ENCODE measurements at places on chromosomes 5 and 9. TPM values are rescaled to one million over a fixed set of nuclear protein-coding genes. Genes with fewer than 3 reads are reported as not detected.

DNA sequence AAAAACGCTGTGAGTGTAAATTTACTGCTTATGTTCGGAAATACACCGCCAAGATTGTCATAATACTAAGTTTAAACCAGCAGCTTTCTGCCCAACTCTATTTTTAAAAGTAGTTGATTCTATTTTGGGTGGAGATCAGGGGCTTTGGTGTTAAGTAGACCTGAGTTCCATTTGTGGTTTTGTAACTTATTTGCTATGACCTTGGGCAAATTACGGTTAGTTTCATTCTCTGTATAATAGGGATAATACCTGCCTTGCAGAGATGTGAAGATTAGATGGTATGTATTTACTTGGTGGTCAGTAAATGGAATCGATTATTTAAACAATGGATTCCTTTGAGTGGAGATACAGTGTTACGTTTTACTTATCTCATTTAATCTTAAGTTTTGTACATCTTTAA is 1.6 kb downstream of the RAD23B start:
- DNase-seq, result no peak

DNA sequence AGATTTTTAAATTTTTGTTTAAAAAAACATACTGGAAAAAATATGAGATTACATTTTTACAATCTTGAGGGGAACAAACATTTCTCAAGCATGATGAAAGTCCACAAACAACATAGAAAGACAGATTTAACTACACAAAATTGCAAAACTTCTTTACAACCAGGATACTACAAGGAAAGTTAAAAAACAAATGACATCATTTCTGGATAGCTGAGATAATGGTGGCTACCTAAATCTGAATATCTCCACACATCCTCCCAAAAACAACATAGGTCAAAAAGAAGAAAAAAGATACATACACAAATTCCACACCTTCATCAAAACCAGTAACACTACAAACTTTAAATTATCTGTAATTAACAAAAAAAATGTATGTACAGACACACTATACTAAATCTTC is 120.8 kb upstream of the TNPO1 start:
- DNase-seq, result no peak

DNA sequence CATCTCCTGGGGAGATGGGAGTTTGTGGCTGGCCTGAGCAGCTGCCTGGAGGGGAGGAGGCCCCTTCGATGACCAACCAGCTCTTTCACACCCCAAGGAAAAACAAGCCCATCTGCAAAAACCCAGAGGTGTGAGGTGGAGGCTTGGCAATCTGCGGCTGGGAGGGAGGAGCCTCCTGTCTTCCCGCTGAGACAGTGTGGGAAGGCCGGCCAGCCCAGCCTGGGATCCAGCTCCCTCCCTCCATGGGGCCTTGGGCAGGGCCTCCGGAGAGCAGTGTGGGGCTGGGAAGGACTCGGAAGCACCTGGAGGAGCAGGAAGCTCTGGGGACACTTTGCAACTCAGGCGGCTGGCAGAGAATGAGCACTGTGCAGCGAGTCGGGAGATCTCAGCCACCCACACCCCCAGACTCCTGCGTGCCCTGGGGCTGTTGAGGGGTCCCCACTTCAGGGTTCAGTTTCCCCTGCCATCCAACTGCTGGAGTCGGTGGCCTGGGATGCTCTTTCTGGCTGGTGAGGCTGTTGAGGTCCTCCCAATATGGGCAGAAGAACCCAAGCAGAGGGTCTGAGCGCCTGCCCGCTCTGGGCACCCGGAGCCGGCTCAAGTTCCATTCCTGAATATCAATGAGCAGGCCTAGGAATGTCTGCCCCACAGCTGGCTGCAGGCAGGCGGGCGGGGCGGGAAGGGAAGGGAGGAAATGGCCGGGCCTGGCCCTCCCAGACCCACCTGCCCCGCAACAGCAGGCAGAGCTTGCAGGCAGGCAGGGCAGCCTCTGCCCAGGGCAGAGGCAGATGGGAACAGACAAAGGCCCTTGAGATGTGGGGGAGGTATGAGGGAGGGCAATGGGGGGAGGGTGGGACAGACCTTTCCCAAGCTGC is 101.1 kb downstream of the FGF18 start:
- DNase-seq, result no peak

Gene RFX3
- polyA plus RNA-seq, result 3.7 TPM

- DNase-seq, result no peak
These were observed 500 bp downstream of the URM1 start for GRCh38 chr9:128371630-128372117.

Gene LCN1
- not detected for polyA plus RNA-seq

Gene GM2A
- polyA plus RNA-seq, result 18.4 TPM

Gene PCDHGB5
- polyA plus RNA-seq, result 12.5 TPM

DNA sequence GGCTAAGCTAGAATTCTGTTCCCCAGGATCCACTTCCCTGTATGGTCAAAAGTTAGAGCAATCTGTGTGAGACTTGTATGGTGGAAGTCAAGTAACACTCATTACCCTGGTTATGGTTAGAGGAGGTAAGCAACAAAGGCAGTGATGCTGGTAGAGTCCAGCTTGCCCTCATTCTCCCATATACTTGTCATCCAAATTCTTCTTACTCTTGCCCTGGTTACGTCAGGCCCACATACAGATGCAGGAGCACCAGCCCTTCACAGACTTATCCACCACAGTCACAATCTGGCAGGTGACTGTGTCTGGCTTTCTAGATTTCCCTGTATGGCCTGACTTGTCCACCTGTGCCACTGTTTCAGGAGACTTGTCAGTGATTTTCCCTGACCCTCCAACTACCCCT is 35.4 kb downstream of the PGGT1B start:
- DNase-seq, result no peak

DNA sequence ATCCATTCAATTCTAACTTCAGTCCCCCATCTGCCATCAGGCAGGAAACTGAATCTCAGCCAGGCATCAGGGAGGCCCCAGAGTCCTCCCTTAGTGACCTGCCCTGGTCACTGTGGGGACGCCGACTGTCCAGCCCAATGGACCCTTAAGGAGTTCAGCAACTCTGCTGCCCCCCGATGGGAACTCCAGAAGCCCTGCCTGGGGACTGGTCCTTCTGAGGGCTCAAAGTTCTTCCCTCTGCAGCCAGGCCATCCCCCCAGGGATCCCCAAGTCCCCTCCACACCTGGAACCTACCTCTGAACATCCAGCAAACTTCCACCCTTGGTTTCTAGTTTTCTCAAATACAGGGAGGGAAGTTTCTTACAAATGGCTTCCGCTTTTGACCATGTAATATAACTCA is 76.8 kb downstream of the UBE2QL1 start:
- DNase-seq, result no peak

All from AG04450 (cell line).